Stimulated activated CD4-positive, alpha-beta T cell treated with anti-CD3 and anti-CD28 coated beads, Interleukin-1b, Interleukin-23, amount 100 ng/mL, for 1 hour (primary cell): ENCODE measurements at places on chromosomes 4 and X.

- no peak for DNase-seq
Measured at GRCh38 chrX:85851418-85851817, 195.9 kb downstream of the CHM start.

DNA sequence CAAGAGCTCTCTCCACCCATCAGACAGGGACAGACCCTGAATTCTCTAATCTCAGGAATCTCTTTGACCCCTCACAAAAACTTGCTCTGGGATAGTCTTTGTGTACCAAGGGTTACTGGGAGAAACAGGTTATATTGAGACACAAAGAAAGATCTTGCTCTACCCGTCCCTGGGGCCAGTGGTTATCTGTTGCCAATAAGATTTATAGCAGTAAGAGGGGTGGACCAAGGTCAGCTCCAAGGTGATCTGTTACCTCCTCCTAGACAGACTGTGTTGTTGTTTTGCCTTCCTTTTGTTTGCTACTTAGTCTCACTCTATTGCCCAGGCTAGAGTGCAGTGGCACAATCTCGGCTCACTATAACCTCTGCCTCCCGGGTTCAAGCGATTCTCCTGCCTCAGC lies 16.3 kb upstream of the ATP6AP2 start:
- DNase-seq = no peak

DNA sequence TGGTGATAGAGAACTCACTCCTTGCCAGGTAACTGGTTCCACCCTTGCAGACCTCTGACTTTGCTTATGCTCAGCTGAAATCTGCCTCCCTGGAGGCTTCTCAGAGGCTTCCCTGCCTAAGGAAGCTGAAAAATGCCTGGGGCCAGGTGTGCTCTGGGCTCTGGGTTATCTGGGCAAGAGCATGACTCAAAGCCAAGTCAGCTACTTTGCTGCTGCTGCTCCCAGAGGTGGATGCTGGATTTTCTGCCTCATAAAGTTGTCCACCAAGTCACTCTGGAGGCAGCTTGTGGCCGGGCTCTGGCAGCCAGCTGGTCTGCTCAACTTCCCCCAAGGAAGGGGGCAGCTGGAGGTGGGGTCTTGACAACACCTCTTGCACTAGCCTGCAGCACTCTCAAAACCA lies 132.7 kb downstream of the PJA1 start:
- no peak for DNase-seq

- no peak for DNase-seq
Measured at GRCh38 chrX:54991706-54992105, 2.3 kb downstream of the PFKFB1 start.

GRCh38 chr4:43990551-43990950 lies 458.1 kb downstream of the KCTD8 start:
- DNase-seq = no peak

DNA sequence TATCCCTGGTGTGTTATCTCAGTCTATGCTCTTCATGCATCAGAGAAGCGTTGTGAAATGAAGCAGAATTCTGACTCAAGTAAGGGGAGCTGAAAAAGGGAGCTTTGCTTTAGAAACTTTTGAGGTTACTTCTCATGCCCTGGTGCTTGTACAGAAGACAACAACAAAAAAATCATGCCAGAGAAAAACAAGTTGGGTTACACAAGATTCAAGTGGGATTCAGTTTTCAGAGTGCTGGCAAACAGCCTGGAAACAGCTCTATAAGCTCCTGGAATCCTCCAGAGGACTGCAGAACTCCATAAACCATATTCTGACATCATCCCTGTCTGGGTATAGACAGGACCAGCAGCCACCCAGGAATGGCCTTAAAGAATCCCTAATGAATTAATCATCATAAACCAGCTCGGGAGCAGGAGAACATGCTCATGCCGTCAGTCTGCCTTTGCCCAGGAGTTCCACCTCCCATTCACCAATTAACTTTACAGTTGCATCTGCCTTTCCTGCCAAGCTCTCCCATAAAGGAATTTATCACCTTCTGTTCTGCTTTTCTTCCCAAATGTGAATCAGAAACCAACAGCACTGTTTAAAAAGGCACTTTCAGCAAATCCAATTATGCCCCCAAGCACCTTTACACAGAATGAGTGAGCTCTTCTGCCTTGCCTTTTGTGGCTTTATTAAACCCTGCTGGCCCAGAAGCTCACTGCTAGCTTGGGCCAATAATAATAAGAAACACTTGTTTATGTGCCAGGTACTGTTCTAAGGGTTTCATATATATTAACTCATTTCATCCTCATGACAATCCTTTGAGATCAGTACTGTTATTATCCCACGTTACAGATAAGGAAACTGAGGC lies 54.5 kb upstream of the FBXW7 start:
- DNase-seq = no peak

- no peak for DNase-seq
Measured at GRCh38 chrX:18449236-18449635, 23.8 kb downstream of the CDKL5 start.

- DNase-seq = no peak
Measured at GRCh38 chr4:138494931-138495330, 252.8 kb upstream of the SLC7A11 start.

DNA sequence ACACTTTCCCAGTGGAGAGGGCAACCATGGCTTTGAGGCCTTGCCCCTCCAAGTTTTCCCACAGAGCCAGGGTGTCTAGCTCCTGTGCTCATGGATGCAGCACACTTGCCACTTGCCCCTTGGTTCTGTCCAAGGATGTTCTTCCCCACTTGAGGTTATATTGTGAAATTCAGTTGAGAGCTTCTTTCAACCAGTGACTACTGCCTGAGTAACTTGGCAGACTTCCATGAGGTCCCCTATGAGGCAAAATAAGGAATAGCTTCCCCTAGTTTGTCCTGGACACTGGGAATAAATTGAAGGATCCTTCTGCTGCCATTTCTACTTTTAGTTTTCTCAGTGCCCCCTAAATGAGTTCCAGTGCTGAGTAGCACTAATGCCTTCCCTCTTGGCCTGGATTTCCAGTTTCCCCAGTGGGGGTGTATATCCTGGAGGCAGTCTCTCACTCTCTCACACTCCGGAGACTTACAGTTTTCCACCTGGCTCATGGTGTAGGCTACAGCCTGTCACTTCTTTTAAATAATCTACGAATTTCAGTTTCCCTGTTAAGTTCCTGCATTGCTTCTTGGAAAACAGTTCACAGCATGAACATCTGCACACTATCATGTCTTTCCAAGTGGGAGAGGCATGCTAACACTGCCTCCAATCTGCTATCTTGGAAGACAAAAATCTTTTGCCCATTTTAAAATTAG lies 36.4 kb upstream of the ADH4 start:
- no peak for DNase-seq

GRCh38 chrX:75642811-75643361 lies 120.0 kb upstream of the ZDHHC15 start:
- DNase-seq = no peak

GRCh38 chr4:141890279-141890678 lies 253.9 kb downstream of the IL15 start:
- no peak for DNase-seq

- no peak for DNase-seq
Measured at GRCh38 chrX:17669458-17669857, 67.8 kb upstream of the SCML1 start.

GRCh38 chr4:150268444-150268843 lies 190.2 kb downstream of the DCLK2 start:
- DNase-seq = no peak

- DNase-seq = no peak
Measured at GRCh38 chrX:340641-341423, 22.2 kb upstream of the GTPBP6 start.

DNA sequence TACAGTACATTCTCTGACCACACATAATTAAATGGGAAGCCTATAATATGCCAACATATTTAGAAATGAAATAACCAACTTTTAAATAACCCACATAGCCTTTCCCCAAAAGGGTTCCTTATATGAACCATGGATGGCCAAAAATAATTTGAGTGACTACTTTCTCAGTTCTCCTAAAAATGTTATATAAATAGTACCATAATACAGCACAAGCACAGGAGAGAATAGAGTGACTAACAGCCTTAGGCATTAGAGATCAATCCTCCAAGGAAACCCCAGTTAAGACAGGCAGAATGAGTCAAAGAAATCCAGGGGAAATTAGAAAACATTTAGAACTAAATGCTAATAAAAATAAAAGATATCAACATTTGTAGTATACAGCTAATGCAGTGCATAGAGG lies 50.2 kb downstream of the ANKRD17 start:
- no peak for DNase-seq

DNA sequence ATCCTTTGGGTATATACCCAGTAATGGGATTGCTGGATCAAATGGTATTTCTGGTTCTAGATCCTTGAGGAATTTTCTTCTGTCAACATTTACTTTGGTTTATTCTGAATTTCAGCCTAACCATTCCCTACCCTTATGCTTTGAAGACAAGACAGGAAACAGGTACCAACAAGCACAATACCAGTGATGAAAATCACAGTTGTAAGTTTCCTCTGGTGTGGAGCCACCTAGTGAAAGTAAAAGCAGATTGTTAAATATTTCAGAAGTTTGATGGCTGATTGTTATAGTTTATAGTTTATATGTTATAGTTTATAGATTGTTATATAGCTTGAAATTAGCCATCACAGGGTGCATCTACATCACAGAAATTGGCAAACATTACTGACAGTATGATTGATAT lies 104.5 kb upstream of the AGA start:
- DNase-seq = no peak

DNA sequence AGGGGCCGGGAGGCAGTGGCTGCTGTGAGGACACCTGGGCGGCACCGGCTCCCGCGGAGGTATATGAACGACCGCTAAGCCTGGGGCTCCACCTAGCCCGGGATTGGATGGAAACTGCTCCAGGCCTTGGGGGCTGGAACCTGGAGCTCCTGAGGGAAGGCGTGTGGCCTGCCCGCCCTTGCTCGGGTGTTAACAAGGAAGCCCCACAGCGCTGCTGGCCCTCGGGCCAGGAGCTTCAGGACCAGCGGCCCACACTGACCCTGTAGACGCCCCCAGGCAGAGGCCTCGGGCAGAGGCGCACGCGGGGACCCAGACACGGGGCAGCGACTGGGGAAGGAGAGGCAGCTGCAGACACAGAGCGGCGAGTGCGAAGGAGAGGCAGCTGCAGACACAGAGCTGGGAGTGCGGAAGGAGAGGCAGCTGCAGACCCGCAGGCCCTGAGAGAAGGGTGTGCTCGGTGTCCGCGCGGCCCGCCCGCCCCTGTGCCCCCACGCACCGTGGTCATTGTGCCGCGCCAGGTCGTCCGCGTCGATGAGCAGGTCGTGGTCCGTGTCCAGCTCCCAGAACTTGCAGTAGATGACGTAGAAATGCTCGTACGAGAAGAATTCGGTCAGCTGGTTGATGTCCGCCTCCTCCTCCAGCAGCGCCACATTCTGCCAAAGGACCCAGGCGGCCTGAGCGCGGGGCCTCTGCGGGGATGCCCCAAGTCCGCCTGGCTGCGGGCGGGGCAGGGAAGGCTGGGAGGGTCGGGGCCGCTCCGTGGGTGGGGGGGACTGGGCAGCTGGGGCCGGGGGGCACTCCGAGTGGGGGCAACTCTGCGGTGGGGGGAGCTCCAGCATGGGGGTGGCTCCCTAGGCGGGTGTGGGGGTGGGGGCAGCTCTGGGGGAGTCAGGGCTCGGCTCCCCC lies 26.7 kb upstream of the GTPBP6 start:
- DNase-seq = no peak
